ENCODE measurements at places on chromosomes 4 and X. TPM values are rescaled to one million over a fixed set of nuclear protein-coding genes. Genes with fewer than 3 reads are reported as not detected.

GRCh38 chrX:10259716-10260115, 102.9 kb downstream of the CLCN4 start:
- H3K4me3 ChIP-seq: no peak overlapping the region
- no peak overlapping the region for H3K27ac ChIP-seq
- H3K36me3 ChIP-seq: no peaks in the 10 kb centered on the region
- no peak for DNase-seq
- no peaks in the 10 kb centered on the region for H3K4me1 ChIP-seq

- no peaks in the 10 kb centered on the region for H3K4me1 ChIP-seq
- no peak overlapping the region for H3K27ac ChIP-seq
- peak; percentile 45 for DNase-seq
Observed at GRCh38 chr4:184932343-184932742, 85.9 kb upstream of the HELT start.

DNA sequence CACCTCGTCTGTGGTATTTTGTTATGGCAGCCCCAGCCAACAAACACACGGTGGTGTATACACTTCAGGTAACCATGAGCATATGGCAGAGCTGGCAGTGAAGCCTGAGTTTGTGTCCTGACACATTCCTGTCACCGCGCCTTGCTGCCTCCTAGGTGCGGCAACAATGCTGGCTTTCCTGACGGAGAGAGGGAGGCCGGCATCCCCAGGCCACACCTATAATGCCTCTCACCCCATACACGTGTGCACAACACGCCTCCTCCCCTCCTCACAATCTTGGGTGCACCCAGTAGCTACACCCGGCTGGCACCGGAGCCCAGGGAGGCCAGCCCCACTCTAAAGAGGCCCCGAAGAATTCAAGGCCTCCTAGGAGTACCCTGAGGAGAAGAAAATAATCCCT, 158.5 kb downstream of the NSUN7 start:
- H3K4me1 ChIP-seq: peaks cover 36% of the 10 kb centered on the region
- H3K4me3 ChIP-seq: no peak overlapping the region
- H3K36me3 ChIP-seq: peaks cover 3% of the 10 kb centered on the region
- no peak for DNase-seq
- no peaks in the 10 kb centered on the region for H3K27me3 ChIP-seq

DNA sequence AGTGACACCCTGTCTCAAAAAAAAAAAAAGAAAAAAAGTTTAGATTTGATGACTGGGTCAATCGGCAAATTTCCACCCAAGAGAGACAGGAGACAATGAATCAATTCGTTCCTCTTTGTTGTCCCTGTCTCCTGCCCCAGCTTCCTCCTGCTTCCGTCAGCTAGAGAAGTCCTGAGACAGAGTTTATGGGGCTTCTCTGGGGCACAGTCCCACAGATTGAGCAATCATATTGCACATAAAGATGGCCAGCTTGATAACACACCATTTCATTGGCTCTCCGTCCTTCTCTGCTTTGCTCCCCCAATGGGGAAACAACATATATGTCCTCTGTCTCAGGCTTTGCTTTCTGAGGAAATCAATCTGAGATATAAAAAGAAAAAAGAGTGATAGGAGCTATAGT, 78.4 kb upstream of the FUNDC1 start:
- DNase-seq: no peak
- no peak overlapping the region for H3K27ac ChIP-seq
- H3K4me3 ChIP-seq: no peak overlapping the region
- no peaks in the 10 kb centered on the region for H3K4me1 ChIP-seq
- no peaks in the 10 kb centered on the region for H3K27me3 ChIP-seq
- no peaks in the 10 kb centered on the region for H3K36me3 ChIP-seq

- H3K4me3 ChIP-seq: no peak overlapping the region
- H3K27me3 ChIP-seq: no peaks in the 10 kb centered on the region
- DNase-seq: no peak
- no peak overlapping the region for H3K27ac ChIP-seq
- no peaks in the 10 kb centered on the region for H3K36me3 ChIP-seq
Observed at GRCh38 chr4:142416711-142417275, 429.3 kb downstream of the INPP4B start.

DNA sequence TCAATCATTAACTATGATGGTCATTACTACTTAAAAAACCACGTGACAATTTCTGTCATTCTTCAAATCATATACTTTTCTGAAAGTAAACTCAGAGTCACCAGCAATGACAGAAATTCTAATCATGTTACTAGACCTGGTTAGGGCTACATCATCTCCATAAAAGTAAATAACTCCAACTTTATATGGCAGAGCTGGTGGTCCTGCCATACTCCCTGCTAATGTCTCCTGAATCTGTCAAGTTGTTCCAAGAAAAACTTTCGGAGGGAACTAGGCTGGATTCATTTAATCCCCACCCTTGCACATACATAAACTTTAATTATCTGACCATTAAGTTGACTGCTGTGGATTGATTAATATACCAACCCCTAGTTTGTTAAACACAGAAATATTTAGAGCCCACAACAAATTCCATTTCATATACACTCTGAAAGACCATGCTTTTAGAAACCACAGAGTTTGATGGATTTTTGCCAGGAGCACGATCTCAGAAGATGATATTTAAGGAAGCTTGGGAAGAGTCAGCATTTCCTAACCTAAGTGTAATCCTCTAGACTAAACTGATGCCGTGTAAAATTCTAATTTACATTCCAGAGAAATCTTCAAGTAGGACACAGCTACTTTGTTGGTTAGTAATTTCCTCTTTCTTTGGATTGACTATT, 577.0 kb downstream of the FAT4 start:
- H3K4me3 ChIP-seq: no peak overlapping the region
- DNase-seq: no peak
- no peaks in the 10 kb centered on the region for H3K4me1 ChIP-seq
- no peak overlapping the region for H3K27ac ChIP-seq
- H3K27me3 ChIP-seq: no peaks in the 10 kb centered on the region

DNA sequence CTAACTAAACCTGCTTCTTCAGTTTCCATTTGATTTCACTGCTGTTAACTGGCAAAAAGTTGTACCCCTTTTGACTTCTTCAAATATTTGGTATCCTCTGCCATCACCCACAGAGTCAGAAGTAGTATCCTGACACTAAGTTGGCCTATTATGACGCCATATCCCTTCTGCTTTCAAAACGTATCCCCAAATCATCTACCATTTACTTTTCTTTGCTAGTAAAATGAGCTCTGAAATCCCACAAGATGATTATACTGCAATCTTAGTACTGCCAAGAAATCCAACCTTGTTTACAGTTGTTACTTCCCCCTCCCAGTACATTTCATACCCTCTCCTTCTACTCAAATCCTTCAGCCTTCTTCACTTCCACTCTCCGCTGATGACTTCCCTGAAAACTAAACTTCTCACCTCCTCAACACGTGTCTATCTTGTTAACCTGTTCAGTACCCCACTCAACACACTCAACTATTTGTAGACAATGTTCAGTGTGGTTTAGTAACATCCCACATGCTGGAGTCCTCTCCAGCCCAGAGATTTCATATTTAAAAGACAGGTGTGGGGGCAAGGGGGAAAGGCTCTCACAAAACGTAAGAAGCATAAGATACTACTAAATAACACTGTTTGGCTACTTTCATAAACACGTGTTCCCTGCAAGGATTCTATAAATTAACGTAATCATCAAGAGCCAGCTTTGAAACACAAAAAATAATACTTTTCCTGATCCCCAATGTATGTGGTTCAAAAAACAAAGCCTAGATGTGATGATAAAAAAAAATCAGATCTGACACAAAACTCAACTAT, 1.3 kb downstream of the NAF1 start:
- peaks cover 5% of the 10 kb centered on the region for H3K36me3 ChIP-seq
- DNase-seq: no peak
- no peaks in the 10 kb centered on the region for H3K27me3 ChIP-seq
- peak overlapping the region; percentile 92 for H3K27ac ChIP-seq
- H3K4me3 ChIP-seq: peak overlapping the region; percentile 97
- peaks cover 31% of the 10 kb centered on the region for H3K4me1 ChIP-seq

GPR173 gene
- total RNA-seq: 2.8 TPM

RNF175 gene
- total RNA-seq: 0.19 TPM

All from esophagus muscularis mucosa (tissue), 4 donors.